ENCODE measurements at places on chromosomes 4 and X.

GRCh38 chr4:94389595-94390267 lies 47.1 kb upstream of the HPGDS start:
- no peak for DNase-seq
- H3K4me1 ChIP-seq, result no peaks in the 10 kb centered on the region
- no peaks in the 10 kb centered on the region for H3K36me3 ChIP-seq
- H3K27ac ChIP-seq, result no peak overlapping the region

- peaks cover 53% of the 10 kb centered on the region for H3K4me1 ChIP-seq
- H3K27me3 ChIP-seq, result no peaks in the 10 kb centered on the region
- no peak for DNase-seq
- no peaks in the 10 kb centered on the region for H3K36me3 ChIP-seq
These were observed 1366.3 kb downstream of the STIM2 start for GRCh38 chr4:28226962-28227361.

- H3K27me3 ChIP-seq, result no peaks in the 10 kb centered on the region
- no peak for DNase-seq
- H3K27ac ChIP-seq, result no peak overlapping the region
- H3K4me1 ChIP-seq, result no peaks in the 10 kb centered on the region
- H3K4me3 ChIP-seq, result no peak overlapping the region
These were observed 12.5 kb downstream of the MORC4 start for GRCh38 chrX:106987488-106987887.

DNA sequence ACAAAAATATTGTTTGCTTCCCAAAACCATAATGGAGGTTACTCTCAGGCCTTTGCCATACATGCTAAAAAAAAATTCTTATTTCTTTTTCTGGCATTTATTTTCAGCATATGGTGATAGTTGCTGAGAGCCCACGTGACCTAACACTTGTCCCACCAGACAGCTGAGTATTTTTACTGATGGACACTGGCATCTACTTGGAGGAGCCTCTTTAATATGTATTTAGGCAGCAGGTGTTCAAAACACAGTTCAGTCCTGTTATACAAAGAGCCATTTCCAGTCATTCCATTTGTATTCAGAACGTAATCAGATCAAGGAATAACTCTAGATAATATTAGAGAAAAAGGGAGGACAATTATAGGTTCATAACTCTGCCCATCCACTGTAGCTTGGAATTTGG lies 95.5 kb downstream of the CXCL13 start:
- no peaks in the 10 kb centered on the region for H3K27me3 ChIP-seq
- H3K4me1 ChIP-seq, result no peaks in the 10 kb centered on the region
- H3K36me3 ChIP-seq, result no peaks in the 10 kb centered on the region
- no peak overlapping the region for H3K4me3 ChIP-seq

GRCh38 chr4:104559502-104559901 lies 64.8 kb upstream of the CXXC4 start:
- H3K4me3 ChIP-seq, result no peak overlapping the region
- no peak for DNase-seq
- no peak overlapping the region for H3K27ac ChIP-seq

DNA sequence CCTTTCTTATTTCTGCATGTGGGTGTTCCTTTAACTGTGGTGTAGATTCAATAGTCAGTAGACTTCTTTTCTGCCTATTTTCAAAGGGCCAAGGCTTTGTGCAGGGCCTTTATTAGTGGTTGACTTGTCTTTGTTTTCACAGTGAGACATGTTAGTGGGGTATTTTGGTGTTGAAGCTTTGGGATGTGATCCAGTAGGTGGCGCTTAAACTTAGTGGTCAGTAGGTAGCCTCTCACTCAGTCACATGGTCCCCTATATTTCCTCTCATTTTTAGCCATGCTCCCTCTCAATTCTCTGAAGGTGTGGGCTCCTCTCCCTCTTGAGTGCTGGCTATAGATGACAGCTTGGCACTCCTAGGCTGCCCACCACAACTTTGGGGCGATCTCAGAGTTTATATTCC lies 23.4 kb upstream of the SLC10A7 start:
- no peaks in the 10 kb centered on the region for H3K27me3 ChIP-seq
- H3K36me3 ChIP-seq, result no peaks in the 10 kb centered on the region
- DNase-seq, result peak; percentile 79

DNA sequence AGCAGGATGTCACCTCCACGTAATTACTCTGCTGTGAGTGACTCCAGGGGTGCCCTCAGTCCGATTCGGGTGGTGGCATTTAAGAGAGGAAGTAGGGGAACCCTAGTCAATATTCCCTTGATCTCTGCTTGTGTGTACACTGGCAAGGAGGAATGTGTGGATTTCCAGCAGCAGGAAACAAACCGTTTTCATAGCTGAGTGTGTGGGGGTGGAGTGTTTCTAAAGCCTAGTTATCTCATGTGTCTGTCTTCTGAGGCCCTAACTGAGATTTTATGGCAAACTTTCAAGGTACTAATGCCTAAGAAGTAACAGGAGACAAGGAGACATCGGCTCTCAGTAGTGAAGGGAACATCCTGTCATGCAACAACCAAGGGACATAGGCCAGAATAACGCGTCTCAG lies 6.6 kb upstream of the CLDN24 start:
- no peak overlapping the region for H3K4me3 ChIP-seq
- H3K27me3 ChIP-seq, result no peaks in the 10 kb centered on the region
- no peaks in the 10 kb centered on the region for H3K36me3 ChIP-seq
- no peak for DNase-seq
- no peaks in the 10 kb centered on the region for H3K4me1 ChIP-seq
- H3K27ac ChIP-seq, result no peak overlapping the region

DNA sequence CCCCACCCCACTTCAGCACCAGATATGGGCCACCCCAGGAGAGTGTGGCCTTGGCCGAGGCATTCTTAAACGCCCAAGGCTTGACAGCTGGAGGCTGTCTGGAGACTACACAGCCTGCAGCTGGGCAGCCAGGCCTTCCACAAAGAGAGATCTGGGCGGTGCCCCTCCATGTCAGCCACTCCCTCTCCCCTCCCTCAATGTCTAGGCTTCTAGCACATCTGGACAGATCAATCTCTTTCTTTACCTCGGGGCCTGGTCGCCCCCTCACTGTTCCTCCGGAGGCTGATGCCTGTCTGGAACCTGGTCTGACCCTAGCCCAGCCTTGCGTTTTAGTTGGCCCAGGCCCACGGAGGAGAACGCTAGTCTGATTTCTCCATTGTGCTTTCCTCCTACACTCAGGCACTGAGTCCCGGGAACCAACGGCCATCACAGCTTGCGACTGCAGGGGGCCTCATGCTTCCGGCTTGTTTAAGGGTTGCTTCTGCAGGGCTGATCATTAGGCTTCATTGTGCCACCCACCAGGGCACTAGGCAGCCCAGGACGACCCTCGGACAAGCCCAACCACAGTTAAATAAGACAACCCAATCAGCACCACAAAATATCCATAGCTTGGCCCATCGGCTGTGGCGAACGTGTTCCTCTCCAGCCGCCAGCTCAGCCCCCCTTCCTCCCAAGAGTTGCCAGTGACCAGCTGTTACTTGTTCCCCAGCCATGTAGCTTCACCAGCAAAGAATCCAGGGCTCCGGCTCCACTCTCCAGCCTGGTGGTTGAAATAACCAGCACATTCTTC lies 200.6 kb downstream of the BCOR start:
- H3K4me3 ChIP-seq, result no peak overlapping the region
- H3K4me1 ChIP-seq, result no peaks in the 10 kb centered on the region
- H3K27me3 ChIP-seq, result no peaks in the 10 kb centered on the region
- H3K36me3 ChIP-seq, result no peaks in the 10 kb centered on the region
- peak; percentile 65 for DNase-seq
- no peak overlapping the region for H3K27ac ChIP-seq

DNA sequence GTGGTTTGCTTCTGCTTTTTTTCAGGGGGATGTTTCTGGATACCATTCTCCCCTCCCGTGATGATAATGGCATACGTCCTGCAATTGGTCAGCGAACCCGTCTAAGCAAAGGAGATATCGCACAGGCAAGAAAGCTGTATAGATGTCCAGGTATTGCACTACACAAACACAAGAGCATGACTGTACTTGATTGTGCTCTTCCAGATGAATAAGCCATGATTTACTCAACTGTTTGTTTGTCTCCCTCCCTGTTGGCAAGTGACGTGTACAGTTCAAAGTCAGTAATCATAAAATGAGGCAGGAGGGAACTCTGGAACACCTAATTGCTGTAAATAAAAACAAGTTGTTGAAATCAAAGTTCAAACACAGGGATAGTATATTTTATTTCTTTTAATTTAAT lies 141.4 kb downstream of the TLL1 start:
- no peak overlapping the region for H3K27ac ChIP-seq
- no peaks in the 10 kb centered on the region for H3K4me1 ChIP-seq
- H3K4me3 ChIP-seq, result no peak overlapping the region
- no peak for DNase-seq

DNA sequence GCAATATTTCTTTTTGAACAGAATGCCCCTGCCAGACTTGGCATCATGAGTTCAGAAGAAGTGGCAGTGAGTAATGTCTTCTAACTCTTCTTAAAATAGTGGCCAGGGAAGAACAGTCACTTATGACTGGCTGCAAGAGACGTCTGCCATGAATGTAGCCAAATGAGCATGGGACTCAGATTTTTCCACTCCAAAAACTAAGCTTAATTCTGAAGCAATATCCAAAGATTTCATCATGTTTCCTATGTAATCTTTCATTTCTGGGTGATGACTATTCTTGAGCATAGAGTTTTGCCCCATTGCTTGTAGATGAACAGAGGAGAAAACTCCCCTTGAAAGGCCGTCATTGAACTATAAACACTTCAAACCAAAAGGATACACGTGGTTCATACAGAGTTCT lies 11.8 kb downstream of the AMBN start:
- H3K27me3 ChIP-seq, result no peaks in the 10 kb centered on the region
- H3K4me1 ChIP-seq, result no peaks in the 10 kb centered on the region
- H3K27ac ChIP-seq, result no peak overlapping the region
- no peak overlapping the region for H3K4me3 ChIP-seq
- H3K36me3 ChIP-seq, result no peaks in the 10 kb centered on the region

- H3K27me3 ChIP-seq, result peaks cover 11% of the 10 kb centered on the region
- H3K27ac ChIP-seq, result no peak overlapping the region
- no peak overlapping the region for H3K4me3 ChIP-seq
- DNase-seq, result no peak
- no peaks in the 10 kb centered on the region for H3K4me1 ChIP-seq
- H3K36me3 ChIP-seq, result no peaks in the 10 kb centered on the region
These were observed 17.8 kb upstream of the CHIC2 start for GRCh38 chr4:54082168-54082567.

DNA sequence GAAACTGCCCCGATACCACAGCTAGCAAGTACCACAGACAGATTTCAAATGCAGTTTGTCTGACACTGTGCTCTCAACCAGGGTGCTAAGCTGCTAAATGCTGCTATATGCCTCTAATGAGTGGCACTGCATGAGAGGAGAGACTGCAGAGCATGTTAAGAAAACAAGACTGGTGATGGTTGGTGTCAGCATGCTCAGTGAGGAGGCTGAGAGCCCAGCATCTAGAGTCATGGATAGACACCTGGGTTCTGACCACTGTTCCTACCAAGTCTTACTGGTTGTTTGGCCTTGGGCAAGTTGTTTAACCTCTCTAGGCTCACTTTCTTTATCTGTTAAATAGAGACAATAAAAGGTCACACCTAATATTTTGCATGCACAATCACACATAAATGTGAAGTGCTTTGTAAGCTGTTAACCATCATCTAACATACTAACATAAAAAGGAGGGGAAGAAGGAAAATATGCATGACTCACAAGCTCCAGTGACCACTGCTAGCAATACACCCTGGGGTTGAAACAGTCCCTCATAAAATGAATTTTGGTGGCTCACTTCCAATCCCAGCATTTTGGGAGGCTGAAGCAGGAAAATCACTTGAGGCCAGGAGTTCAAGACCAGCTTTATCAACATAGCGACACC lies 20.7 kb downstream of the HHIP start:
- H3K36me3 ChIP-seq, result no peaks in the 10 kb centered on the region
- H3K4me1 ChIP-seq, result peaks cover 3% of the 10 kb centered on the region
- no peak overlapping the region for H3K27ac ChIP-seq
- H3K4me3 ChIP-seq, result no peak overlapping the region

GRCh38 chrX:41122664-41123257 lies 37.5 kb downstream of the USP9X start:
- no peaks in the 10 kb centered on the region for H3K27me3 ChIP-seq
- DNase-seq, result no peak
- H3K4me1 ChIP-seq, result peaks cover 43% of the 10 kb centered on the region
- no peak overlapping the region for H3K27ac ChIP-seq

GRCh38 chrX:42951747-42952146 lies 173.8 kb upstream of the PPP1R2C start:
- H3K27me3 ChIP-seq, result no peaks in the 10 kb centered on the region
- H3K4me3 ChIP-seq, result no peak overlapping the region
- H3K36me3 ChIP-seq, result no peaks in the 10 kb centered on the region
- no peak overlapping the region for H3K27ac ChIP-seq
- no peak for DNase-seq
- H3K4me1 ChIP-seq, result peaks cover 18% of the 10 kb centered on the region

DNA sequence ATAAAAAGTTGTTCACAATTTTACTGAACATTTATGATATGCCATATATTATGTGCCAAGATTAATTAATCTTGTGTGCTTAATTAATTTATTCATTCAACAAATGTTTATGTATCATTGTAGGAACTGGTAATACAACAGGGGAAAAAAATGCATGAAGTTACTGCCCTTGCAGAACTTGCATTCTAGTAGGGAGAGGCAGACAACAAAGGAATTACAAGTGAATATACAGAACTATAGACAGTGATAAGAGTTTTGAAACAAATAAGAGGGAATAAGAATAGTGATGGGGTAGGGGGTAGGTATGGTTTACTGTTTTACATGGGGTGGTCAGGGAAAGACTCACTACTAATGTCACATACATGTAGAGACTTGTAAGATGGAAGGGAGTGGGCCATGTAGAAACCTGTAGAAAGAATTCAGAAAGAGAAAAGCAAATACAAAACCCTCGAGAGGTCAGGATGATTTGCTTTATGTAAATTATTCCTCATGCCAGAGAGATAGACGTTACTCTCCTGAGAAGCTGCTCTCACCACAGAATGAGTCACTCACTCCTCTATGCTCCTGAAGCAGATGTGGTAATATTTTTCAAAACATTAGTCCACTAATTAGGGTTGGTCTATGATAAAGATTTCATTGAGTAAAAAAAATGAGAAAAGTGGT lies 855.0 kb upstream of the GRID2 start:
- no peak overlapping the region for H3K4me3 ChIP-seq
- H3K27ac ChIP-seq, result no peak overlapping the region
- no peaks in the 10 kb centered on the region for H3K36me3 ChIP-seq
- peak; percentile 3 for DNase-seq
- no peaks in the 10 kb centered on the region for H3K4me1 ChIP-seq
- H3K27me3 ChIP-seq, result no peaks in the 10 kb centered on the region

DNA sequence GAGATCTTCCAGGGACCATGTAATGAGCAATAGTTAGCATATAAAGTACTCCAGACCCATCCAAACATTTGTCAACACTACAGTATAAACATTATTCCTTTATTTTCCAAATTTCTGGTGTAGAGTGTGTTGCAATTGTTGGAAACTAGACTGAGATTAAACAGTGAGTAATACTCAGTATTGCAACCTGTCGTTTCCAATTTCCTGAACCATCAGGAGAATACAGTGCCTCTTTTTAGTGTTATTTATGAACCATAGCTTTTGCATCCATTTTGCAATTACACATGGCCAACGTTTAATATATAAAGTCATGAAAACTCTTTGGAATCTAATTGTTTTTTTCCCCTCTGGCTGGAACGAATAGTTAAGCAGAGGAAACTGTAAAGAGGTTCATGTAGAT lies 58.3 kb upstream of the DHRSX start:
- H3K4me3 ChIP-seq, result no peak overlapping the region
- no peaks in the 10 kb centered on the region for H3K36me3 ChIP-seq
- no peak for DNase-seq

- peak overlapping the region; percentile 51 for H3K27ac ChIP-seq
- H3K4me1 ChIP-seq, result peaks cover 10% of the 10 kb centered on the region
- no peaks in the 10 kb centered on the region for H3K36me3 ChIP-seq
- DNase-seq, result peak; percentile 44
- no peaks in the 10 kb centered on the region for H3K27me3 ChIP-seq
- no peak overlapping the region for H3K4me3 ChIP-seq
These were observed 86.8 kb upstream of the ETNPPL start for GRCh38 chr4:108849611-108850168.

Data from GM23338 (cell line).